ENCODE measurements at places on chromosomes 11 and 22.

GRCh38 chr22:46522797-46523196, 14.6 kb downstream of the CELSR1 start:
- no peak for DNase-seq

DNA sequence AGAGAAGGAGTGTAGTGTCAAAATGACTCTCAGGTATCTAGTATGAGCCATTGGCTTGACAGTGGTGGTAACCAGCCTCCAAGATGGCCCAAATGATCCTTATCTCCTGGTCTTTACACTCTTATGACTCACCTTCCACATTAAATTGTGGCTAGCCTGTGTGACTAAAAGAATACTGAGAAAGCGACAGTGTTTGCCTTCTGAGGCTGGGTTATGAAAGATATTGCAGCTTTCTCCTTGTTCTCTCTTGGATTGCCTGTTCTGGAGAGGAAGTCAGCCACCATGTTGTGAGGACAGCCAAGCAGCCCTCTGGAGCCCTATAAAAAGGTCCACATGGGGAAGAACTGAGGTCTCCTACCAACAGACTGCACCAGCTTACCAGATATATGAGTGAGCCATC, 15.8 kb downstream of the C11orf71 start:
- DNase-seq, result no peak

DNA sequence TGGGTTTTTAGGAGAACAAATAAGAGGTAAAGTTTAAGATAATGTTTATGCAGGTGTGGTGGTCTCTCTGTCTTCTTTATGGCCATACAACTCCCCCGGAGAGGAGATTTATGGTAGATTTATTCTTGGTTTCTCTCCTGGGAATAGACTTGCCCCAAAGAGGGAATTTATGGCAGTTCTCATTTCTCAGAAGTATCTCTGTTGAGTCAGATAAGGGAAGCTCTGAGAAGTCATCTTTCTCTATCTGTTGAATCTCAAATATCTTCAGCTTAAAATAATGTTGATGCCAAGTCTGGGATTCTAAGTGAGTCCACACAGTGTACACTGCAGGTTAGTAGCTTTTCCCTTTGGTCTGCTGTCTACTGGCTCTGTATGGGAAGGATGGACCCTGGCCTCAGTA, 276.4 kb upstream of the PLET1 start:
- DNase-seq, result no peak

GRCh38 chr22:21666786-21667185, 974 bp downstream of the PPIL2 start:
- no peak for DNase-seq

GRCh38 chr11:62852523-62853188, 13.3 kb upstream of the WDR74 start:
- DNase-seq, result no peak

DNA sequence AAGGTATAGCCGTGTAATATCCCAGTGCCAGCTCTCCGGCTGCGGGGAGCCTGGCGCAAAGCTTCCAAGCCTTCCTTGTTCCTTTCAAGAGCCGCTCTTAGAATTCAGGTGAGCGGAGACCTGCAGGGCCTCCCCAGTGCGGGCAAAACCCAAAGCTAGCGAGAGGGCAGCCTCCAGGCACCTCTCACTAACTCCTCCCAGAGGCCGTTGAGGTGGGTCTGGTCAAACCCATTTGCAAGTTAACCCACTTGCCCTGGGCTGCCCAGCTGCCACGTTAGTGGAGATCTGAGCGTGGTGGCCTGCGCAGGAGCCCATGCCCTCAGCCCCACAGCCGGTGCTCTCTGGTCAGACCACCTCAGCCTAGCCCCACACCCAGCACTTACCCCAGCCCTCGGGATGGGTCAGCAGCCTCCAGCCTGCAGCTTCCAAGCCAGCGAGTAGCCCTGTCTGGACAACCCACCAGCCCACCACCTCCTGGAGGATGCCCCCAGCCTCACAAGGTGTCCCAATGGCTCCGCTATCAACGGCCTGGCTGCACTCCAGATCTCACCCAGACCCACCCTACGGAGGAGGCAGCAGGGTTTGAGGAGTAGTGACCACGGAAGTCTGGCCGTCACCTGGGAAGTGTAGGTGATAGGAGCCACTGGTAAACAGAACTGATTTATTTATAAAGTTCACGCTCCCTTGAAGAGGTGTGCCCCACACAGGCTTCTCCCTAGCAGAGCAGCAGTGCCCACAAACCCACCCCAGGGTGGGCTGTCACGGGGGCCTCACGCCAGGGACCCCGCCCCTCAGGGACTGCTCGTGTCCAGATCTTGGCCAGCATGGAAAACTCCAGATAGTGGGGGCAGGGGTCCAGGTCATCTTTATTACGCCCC, 2.3 kb downstream of the ASCL2 start:
- DNase-seq, result no peak

DNA sequence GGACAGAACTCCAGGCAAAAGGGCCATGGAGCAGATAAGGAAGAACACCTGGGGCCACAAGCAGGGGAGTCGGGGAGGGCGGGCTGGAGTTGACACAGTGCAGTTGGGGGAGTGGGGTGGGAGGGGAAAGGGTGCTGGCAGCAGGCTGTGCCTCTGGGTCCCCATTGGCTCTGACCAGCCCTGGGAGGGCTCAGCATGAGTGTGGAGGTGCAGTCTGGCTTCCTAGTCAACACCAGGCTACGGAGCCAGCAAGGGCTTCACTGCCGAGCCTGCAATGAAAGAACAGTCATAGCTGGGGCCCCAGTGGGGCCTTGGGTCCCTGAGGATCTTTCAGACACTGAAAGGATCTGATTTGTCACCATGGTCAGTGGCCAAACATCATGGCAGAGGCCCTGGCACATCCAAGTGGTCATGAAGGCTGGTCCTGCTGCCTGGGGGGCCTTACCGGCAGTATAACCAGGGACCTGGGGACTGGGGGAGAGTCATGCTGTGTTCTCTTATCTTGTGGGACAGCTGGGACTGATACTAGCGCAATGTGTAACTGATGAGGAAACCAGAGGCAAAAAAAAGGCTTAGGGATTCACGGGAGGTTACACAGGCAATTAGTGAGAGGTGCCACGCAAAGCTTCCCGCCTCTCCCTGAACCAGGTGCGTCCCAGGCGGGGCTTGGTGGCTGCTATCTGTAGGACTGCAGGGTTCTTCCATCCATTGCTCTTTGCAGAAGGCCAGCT, 11.6 kb downstream of the SLC37A2 start:
- DNase-seq, result no peak

DNA sequence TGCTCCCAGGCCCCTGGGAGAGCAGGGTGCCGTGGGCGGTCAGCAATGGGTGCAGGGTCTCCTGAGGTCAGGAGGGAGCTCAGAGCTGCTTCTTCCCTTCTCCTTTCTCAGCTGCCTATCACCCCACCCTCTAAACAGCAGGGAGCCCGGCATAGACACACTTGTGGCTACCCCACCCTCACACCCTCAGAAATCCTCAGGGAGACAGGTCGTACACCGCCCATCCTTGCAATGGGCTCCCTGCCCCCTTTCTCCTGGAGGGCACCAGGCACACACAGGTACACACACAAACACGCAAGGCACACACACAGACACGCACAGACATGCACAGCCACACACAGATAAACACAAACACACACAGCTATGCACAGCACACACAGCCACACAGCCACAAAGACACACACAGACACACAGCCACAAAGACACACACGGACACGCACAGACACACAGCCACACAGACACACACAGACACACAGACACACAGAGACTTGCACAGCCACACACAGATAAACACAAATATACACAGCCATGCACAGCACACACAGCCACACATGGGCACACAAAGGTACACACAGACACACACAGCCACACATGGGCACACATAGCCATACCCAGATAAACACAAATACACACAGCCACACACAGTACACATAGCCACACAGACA, 44.9 kb upstream of the TH start:
- DNase-seq, result no peak

DNA sequence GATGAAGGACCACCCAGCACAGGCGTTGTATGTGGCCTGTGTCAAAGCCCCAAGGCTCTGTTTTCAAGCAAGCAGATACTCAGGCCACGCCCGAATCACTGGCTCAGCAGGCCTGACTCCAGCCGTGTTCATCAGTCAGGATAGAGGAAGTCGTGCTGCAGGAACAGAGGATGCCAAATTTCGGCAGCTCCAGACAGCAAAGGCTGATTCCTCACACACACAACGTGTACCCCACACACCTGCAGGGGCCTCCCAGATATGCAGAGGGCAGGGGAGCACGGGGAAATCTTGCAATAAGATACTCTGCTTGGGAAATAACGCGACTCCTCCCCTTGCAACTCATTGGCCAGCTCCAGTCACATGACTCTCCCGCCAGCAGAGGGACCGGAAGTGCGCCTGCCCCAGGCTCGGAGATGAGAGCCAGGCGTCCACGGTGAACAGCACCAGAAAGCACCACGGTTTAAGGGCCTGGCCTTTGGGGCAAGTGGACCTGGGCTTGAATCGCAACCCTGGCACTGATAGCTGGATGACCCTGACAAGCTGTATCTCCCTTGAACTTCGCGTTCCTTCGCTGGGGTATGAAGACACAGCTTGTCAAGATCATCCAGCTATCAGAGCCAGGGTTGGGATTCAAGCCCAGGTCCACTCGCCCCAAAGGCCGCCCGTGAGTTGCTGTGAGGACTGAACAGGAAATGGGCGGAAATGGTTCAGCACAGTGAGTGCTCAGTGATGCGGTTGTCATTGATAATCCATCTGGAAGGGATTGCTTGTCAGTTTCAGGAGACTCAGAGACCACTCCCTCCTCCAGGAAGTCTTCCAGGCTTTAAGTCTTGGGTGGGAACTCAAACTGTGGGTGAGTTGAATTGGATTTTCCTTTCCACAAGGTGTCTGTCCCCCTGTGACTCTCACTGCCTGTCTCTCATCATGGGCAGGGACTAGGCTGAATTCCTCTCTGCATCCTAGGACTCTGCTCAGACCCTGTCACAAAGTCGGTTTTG, 88.5 kb downstream of the MYEOV start:
- DNase-seq, result no peak

GRCh38 chr11:133947321-133947756, 9.4 kb downstream of the IGSF9B start:
- DNase-seq, result no peak

DNA sequence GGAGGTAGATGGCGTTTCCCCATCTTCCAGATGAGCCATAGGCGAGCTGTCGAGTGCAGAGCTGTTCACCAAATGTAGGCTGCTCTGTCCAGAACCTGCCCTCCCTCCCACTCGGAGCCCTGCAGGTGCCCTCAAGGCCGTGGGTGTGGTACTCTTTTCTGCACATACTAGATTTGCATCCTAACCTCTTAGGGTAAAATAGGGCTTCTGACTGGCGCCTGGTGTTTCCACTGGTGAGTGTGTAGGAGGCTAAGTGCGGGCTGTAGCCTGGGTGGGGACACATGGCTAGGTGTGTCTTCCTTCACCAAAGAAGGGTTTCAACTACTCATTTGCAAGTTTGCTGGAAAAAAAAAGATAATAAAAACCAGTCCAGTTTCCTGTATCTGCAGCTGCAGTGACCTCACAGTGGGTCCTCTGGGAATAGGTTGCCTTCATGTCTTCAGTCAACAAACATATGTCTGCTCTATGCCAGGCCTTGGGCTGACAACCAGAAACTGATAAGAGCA, 8.5 kb downstream of the BIK start:
- no peak for DNase-seq

DNA sequence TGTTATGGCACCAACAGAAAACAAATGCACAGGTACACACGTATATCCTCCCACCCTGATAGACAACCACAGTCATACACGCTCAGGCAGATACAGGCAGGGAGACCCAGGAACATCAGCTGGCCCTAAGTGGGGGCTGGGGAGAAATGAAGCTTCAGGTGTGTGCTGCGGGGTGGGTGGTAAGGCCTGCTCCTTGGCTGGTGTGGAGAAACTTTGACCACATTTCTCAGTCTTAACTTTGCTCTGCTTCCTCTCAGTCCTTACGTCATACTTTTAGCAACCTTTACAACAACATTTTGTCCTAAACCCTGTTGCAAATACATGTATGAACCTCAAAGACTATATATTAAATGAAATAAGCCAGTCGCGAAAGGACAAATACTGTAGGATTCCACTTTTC, 6.7 kb upstream of the ANAPC15 start:
- no peak for DNase-seq

DNA sequence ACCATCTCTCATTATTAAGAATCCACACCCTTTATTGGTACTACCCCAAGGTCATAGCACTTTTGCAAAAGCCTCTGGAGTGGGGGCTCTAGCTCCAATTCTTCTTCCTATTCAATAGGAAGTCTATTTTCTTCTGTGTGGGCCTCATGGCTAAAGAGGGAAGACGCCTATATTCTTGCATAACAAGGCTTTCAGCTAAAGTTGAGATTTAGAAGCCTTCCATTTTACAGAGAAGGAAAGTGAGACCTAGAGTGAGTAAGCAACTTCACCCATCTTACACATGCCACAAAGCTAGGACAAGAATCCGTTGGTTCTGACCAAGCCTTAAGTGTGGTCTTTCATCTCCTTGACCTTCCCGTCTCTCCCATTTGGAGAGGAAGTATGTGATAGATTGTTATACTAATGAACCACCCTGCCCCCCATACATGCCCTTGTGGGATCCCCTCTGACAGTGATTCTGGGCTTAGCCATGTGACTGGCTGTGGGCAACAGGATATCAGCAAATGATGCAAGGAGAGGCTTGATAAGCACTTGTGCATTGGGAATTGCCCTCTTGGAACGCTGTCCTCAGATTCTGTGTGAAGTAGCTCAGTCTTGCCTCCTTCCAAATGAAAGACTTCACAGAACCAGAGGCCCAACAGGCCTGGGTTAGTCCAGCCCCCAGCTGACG, 12.3 kb downstream of the BACE1 start:
- no peak for DNase-seq

GRCh38 chr11:48025293-48025983, 45.1 kb downstream of the PTPRJ start:
- DNase-seq, result no peak

- no peak for DNase-seq
Measured at GRCh38 chr11:131618201-131618600, 247.8 kb downstream of the NTM start.

- no peak for DNase-seq
Measured at GRCh38 chr11:33413301-33413700, 156.1 kb downstream of the HIPK3 start.

GRCh38 chr11:82174610-82175009, 559.1 kb downstream of the FAM181B start:
- DNase-seq, result no peak

DNA sequence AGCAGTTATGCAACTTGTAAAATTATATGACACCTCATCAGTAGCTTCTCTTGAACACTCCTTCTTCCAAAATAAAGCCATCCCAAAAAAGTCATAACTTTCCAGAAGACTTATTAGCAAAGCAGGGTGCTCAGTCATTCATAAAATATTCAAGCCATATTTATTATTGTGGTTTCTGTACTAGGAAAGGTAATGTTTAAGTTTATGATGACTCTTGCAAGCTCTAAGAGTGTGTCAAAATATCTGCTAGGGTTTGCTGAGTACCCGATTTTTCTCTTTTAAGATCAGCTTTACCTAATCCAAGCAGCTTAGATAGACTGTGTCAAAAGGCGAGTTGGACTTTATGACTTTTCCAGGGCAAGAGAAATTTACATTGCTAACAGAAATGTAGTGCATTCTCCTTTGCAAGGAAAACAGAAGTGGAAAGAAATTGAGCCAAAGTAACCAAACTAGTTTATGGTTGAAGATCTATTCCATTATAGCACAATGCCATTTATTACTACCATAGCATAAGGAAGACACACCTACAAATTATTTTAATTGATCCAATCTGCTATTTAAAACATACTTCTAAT, 98.0 kb upstream of the SOX6 start:
- DNase-seq, result no peak

All from NCI-H187 (cell line).